Left colon (tissue), 2 donors: ENCODE measurements at places on chromosomes 11 and 22. TPM values are rescaled to one million over a fixed set of nuclear protein-coding genes. Genes with fewer than 3 reads are reported as not detected.

MMP3 gene
- total RNA-seq: 1.3 TPM

ATXN10 gene
- 65.6 TPM for total RNA-seq

RASD2 gene
- 24.5 TPM for total RNA-seq

KDM4E gene
- total RNA-seq: not detected

FGF19 gene
- not detected for total RNA-seq

BRSK2 gene
- 0.53 TPM for total RNA-seq

F2 gene
- total RNA-seq: not detected

RNH1 gene
- total RNA-seq: 124 TPM

ANO9 gene
- 141 TPM for total RNA-seq

ZNF280B gene
- total RNA-seq: 0.92 TPM

DGAT2 gene
- 1.7 TPM for total RNA-seq

E2F8 gene
- total RNA-seq: 7.4 TPM

ANO1 gene
- 25.6 TPM for total RNA-seq

OR2D2 gene
- 0.22 TPM for total RNA-seq

MRGPRX3 gene
- total RNA-seq: not detected

DEUP1 gene
- total RNA-seq: not detected

SCGB1D2 gene
- not detected for total RNA-seq

MFNG gene
- total RNA-seq: 10.4 TPM

CASP5 gene
- 107 TPM for total RNA-seq

POTEH gene
- not detected for total RNA-seq

TBX1 gene
- 1.9 TPM for total RNA-seq

TIRAP gene
- 17.0 TPM for total RNA-seq

TUG1 gene
- 67.4 TPM for total RNA-seq

RAB36 gene
- 1.2 TPM for total RNA-seq

OR8K3 gene
- total RNA-seq: not detected

HBB gene
- total RNA-seq: 25.8 TPM

CBLIF gene
- not detected for total RNA-seq

OR8G1 gene
- not detected for total RNA-seq

SYT7 gene
- 24.1 TPM for total RNA-seq

OR51B4 gene
- not detected for total RNA-seq

C11orf97 gene
- total RNA-seq: not detected

ART1 gene
- total RNA-seq: not detected

C22orf42 gene
- total RNA-seq: not detected

TMEM86A gene
- total RNA-seq: 2.0 TPM

RAB3IL1 gene
- total RNA-seq: 7.0 TPM
